ENCODE measurements at places on chromosomes 7 and 10.

DNA sequence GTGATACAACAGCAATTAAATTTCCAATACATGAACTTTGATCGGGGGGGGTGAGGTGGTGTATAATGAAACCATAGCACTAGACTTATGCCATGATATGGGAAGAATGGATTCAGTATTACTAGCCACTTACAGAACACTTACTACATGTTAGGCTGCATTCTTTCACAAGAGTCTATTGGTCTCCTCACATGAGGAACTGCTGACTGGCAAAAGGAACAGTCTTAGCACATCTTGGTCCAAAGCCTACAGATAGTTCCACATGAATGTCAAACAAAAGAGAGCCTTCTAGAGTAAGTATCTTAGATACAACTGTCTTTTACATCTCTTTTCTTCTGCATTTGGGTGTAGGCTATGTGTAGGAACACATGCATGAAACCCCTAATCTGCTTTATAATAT, 115.9 kb upstream of the DNAJB12 start:
- no peak for DNase-seq

GRCh38 chr7:158910254-158911053, 54.1 kb downstream of the DYNC2I1 start:
- DNase-seq = no peak

DNA sequence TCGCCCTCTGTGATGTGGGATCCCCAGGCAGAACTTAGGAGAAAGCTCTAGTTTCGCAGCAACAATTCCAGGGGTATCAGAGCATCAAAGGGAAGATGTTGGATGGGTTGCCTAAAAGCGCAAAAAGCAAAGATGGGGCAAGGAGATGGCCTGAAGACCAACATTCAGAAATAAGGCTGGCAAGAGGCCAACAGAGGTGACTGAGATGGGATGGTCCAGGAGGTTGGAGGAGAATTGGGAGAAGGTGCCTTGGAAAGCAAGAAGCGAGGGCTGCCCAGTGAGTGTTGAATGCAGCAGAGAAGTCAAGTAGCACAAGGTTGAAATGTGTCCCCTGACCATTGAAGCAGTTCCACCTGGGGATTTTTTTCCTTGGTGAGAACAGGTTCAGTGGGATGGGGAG, 38.4 kb upstream of the TMEM273 start:
- DNase-seq = no peak

GRCh38 chr7:150903606-150904005, 51.3 kb downstream of the AOC1 start:
- no peak for DNase-seq

GRCh38 chr7:43569424-43569823, 13.5 kb upstream of the STK17A start:
- no peak for DNase-seq

- DNase-seq = no peak
Measured at GRCh38 chr7:138458576-138459412, 1.3 kb upstream of the TRIM24 start.

DNA sequence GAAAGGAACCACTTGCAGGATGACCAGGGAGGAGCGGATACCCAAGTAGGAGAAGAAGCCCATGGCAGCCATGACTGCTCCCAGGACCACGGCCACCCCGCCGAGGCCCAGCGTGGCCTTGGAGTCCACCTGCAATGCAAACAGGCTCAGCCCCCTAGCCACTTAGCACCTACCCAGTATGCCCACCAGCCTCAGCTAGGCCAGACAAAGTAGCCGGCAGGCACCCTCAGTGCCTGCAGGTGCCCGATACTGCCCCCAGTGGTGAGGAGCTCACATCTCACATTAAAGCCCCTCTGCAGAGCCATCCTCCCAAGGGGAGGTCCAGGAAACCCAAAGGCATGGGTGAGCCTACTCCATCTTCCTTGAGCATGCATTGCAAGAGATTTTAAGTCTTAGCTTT, 6.6 kb downstream of the NPC1L1 start:
- DNase-seq = no peak

GRCh38 chr10:120490288-120490687, 33.3 kb downstream of the PLPP4 start:
- no peak for DNase-seq

GRCh38 chr7:129494041-129494440, 8.3 kb upstream of the SMKR1 start:
- DNase-seq = no peak

- no peak for DNase-seq
Measured at GRCh38 chr10:102652170-102652916, 8.1 kb downstream of the TRIM8 start.

DNA sequence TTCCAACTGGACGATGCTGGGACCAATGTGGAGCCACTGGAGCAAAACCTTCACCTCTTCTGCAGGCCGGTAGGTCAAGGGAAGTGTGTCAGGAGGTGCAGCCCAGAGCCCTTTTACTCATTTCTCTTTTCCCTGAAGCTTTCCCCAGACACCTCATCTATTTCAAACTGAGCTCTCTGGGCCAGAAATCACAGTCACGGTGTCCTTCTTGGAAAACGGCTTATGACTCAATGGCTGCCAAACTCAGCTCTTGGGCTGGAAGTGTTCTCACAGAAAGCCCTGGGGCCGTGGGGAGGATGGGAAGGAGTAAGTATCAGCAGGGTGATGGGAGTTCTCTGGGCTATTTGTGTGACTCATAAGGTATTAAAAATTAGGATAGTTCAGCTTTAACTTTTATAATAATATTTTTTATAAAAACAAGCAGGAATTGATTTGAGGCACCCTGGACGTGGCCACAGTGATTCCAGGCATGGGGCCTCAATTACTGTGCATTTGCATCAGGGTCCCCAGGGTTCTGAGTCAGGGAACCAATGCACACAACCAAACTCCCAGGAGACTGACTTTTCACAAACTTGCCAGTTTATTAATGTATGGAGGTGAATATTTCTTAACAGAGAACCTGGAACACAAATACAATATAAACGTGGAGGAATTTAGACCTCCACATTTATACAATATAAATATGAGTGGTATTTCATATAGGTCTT, 187.4 kb upstream of the TMEM72 start:
- DNase-seq = no peak

DNA sequence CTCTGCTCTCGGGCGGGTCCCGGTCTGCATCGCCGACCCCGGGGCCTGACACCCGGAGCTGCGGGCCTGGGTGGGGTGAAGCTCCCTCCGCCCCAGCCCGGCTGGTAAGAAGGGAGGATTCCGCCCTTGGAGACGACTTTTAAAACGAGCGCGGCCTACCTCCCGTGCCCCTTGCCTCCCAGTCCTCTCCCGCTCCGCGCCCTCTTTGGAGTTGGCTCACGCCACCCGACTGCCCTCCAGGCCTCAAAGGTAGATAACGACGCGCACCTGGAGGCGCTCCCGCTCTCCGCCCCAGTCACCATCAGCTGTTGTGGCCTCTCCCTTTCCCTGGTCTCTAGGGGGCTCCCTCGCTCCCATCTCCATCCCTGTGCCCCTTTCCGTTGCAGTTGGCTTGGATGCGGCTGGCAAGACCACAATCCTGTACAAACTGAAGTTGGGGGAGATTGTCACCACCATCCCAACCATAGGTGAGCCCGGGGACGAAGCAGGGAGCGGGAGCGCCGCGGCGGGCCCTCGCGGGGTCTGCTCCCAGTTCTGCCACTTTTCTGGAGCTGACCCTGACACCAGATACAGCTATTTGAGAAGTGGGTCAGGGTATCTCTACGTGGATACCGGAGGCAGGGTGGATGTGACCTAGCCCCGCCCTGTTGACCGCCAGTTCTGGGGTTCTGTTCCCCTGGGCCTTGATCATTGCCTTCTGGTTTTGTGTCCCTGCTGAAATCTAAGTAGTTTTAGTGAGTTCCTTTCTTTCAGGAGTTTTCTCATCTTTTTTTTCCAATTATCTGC, 679 bp downstream of the ARF5 start:
- DNase-seq = peak; percentile 27

GRCh38 chr10:10726101-10726500, 291.6 kb upstream of the CELF2 start:
- DNase-seq = no peak

DNA sequence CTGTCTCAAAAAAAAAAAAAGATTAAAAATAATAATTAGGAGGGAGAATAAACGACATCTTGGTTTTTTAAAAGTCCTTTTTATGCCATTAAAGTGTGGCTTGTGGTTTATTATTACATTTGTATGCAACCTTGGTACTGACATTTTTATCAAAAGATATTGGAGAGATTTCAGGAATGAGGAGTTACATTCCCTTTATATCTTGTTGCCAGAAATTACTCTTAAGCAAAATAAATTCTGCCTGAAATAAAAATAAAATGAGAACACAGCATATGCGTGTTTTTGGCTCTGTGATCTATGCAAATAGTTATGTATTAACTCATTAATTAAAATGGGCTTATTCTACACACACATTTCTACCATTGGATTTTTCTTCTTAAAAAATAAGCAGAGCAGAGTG, 202.4 kb downstream of the BICC1 start:
- no peak for DNase-seq

GRCh38 chr7:94028768-94029167, 24.6 kb upstream of the BET1 start:
- no peak for DNase-seq
